ENCODE measurements at places on chromosomes 4 and X.

DNA sequence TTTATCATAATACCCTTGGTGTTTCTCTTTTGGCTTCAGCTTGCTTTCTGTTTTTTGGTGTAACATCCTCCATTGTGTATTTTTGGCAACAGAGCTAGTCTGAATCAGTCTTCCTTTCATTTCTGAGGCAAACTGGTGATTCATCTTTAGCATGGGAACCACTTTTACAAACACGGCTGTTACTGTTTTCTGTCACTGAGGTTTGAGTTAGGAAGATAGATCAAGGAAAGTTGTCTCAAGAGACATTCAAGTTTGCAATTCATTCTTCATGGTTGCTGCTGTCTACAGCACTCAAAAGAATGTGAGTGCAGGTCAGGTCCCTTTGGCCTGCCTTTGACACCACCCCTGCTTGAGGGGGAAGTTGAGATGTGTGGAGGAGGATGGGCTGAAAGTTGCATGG is 36.3 kb downstream of the IL21 start:
- no peak for DNase-seq

DNA sequence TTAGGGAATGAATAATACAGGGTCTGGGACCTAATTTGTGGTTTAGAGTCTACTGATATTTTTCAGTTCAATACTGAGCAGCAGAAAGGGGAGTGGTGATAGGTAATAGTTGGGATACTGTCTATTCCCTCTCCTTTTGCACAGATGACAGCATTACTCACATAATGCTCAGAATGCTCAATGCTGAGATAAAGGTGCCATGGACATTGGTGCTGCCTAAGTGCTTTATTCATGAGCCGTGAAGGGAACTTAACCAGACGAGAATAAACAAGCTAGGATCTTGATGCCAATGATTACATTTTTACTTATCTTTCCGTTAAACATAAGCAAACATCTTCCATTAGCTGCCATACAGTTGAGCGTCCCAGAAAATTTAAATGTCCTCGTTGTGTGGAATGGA is 75.6 kb downstream of the STK32B start:
- DNase-seq: no peak

DNA sequence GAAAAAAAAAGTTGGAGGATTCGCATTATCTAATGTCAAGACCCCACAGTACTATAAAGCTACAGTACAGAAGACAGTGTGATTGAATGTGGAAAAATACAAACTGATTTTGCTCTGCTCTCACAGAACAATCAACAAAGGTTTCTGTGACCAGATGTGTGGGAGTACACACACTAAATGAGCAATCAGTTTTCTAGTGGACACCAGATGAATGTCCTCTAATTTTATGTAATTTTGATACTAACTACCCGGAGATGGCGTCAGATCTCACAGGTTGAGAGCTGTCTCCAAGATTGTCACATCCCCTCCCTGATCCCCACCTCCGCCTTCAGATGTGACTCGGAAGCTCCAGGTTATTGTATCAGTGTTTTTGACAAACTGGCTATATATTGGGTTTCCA is 81.9 kb upstream of the HUWE1 start:
- no peak for DNase-seq

- no peak for DNase-seq
These were observed 18.7 kb downstream of the NAT8L start for GRCh38 chr4:2077537-2078460.

DNA sequence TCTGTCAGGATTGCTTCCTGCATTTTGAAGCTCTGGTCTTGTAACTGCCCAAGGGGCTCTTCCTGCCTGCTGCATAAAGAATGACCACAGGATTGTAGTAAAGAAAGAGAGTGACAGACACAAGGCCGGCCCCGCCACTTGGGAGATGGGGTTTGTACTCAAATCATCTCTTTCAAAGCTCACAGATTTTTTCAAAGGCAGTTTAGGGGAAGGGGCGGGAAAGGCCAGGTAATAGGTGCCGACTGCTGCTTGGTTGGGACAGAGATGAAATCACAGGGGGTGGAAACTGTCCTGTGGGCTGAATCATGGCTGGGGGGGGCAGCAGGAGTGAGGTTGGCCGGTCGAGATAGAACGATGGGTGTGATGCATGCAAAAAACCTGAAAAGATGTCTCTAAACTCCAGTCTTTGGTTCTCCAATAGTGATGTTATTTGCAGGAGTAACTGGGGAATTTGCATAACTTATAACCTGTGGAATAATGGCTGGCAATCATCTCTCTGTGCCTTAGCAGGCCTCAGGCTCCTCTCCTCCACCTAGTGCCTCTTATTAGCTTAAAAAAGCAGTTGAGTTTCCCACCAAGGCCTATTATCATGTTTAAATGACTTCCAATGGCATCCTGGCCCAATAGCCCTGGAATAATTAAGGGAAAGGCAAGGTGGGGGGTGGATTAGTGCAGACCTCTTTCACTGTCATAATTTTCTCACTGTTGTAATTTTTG is 778.4 kb upstream of the FRG1 start:
- DNase-seq: no peak

- no peak for DNase-seq
These were observed 75.1 kb upstream of the MSX1 start for GRCh38 chr4:4784379-4784778.

GRCh38 chr4:10105920-10106319 is 10.7 kb downstream of the WDR1 start:
- no peak for DNase-seq

DNA sequence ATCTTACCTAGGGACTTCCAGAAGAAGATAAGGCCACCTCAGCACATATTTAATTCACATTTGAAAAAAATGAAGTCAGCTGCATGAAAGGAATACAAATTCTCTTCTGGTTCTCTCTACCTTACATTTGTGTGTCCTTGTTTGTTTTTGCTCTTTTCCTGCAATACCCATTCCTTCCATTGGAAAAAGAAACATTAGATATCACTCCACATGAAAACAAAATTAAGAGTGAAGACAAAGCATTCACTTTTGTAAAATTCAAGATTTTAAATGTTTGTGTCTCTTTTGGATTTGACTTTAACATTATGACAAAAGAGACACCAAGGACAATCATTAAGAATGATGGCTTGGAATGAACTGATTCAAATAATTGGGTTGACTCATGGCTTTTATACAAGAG is 1351.8 kb downstream of the FSTL5 start:
- no peak for DNase-seq

DNA sequence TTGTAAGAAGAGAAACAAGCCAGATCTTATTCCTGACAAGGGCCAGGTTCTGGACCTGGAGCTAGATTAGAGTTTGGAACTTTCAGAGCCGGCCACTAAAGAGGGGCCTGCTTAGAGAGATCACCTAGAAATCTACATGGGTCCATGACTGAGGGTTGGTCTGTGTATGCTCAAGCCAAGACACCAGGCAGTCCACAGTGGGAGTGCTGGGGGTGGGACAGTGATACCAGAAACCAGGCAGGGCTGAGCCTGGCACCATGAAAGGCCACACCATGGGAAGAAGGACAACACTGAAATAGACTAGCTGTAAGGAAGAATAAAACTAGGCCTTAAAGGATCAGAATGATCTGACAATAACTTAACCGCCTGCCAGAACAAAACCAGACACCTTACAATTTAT is 267.3 kb downstream of the ADAMTS3 start:
- no peak for DNase-seq

- no peak for DNase-seq
These were observed 31.6 kb downstream of the RAPGEF2 start for GRCh38 chr4:159134429-159134828.

GRCh38 chr4:13963601-13964000 is 336.1 kb upstream of the BOD1L1 start:
- DNase-seq: no peak

DNA sequence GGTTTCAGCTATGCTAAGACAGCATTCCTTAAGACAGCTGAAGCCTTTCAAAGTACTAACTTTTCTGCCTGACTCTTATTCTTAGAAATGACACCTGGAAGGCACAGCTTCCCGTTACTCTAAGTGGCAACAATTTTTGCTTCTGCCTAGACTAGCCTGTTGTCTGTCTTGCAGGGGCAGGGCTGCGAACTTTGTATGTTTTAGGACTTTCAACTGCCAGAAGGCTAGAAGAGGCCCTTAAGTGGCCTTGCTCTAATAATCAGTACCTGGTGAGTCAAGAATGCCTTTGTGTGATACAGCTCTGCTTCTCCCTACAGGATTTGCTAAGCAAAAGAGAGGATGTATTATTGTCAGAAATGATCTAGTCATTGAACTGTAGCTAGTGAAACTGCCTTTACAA is 30.0 kb upstream of the TFDP3 start:
- no peak for DNase-seq

Measured in stimulated activated CD8-positive, alpha-beta memory T cell treated with anti-CD3 and anti-CD28 coated beads, Interleukin-15, amount 100 ng/mL, for 4 hours (primary cell).